NCI-H446 treated with DMSO at 0.1 percent for 48 hours (cell line): ENCODE measurements at places on chromosomes 7 and 10.

- no peak for DNase-seq
Measured at GRCh38 chr7:98418636-98419315, 17.9 kb upstream of the BAIAP2L1 start.

DNA sequence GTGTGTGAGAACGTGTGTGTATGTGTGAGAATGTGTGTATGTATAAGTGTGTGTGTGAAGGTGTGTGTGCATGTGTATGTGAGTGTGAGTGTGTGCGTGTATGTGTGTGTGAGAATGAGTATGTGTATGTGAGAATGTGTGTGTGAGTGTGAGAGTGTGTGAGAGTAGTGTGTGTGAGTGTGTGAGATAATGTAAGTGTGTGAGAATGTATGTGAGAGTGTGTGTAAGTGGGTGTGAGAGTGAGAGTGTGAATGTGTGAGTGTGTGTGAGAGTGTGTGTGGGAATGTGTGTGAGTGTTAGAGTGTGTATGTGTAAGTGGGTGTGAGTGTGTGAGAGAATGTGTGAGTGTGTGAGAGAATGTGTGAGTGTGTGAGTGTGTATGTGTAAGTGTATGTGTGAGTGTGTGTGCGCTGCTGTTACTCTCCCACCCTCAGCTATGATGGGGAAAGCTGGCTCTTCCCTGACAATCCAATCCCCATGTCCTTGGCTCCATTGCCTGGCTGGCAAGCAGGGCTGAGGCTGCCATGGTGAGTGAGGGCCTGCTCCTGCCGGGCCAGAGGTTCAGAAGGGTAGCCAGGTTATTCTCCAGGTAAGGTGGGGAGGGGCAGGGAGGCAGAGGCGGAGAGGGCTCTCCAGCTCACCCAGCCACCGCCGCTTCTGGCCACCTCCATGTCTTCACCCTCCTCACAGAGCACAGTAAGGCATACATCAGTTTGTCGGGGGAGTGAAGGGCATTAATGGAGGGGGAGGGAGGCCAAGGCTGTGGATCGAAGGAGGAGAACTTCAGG, 72.6 kb upstream of the PCBD1 start:
- DNase-seq: no peak

DNA sequence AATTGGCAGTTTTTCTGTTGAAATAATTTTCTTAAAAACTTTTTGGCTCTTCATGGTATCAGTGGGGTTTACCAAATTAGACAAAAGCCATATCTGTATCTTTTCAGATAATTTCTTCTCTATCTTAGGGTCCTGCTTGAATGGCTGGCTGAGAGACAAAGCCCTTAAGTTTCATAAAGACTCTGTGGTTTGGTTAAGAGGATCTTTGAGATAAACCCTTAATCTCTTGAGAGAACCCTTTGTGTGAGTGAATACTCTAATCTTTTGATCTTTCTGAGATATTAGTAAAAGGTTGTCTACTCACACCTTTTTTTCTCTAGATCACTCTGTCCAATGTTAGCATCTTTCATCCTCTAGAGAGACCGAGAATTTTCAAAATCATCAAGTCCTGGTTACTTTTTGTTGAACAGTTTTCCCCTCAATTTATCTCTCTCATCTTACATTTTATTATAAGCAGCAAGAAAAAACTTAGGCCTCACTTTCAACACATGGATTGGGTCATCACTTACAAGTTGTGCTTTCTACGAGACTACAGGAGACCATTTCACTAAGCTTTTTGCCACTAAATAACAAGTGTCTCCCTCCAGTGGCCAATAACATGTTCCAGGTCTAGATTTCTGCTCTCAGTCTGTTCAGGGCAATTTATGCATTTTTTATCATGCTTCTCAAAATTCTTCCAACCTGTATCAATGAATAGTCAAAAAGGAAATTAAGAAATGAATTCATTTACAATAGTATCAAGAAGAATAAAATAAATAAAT, 28.4 kb downstream of the DNAJC9 start:
- no peak for DNase-seq

GRCh38 chr7:73567846-73568685, 10.3 kb downstream of the TBL2 start:
- DNase-seq: no peak

DNA sequence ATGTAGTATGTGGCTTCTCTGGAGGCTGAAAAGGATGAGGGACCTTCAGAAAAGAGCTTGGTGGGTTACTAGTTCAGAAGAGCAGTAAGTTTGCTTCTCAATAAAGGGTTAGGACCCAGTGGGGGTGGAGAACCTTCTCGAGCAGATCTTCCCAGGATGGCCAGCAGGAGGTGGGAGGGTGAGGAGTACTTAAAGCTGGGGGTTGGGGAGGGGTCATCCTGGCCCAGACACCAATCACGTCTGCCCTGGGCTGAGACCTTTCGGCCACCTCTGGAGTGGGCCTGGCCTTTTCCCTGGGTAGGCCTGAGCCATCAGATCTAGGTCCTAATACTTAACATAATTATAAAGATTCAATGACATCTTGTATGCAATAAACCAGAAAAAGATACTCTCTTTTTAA, 149.0 kb upstream of the TCF7L2 start:
- DNase-seq: no peak

GRCh38 chr10:67668448-67668847, 27.5 kb downstream of the CTNNA3 start:
- DNase-seq: no peak

DNA sequence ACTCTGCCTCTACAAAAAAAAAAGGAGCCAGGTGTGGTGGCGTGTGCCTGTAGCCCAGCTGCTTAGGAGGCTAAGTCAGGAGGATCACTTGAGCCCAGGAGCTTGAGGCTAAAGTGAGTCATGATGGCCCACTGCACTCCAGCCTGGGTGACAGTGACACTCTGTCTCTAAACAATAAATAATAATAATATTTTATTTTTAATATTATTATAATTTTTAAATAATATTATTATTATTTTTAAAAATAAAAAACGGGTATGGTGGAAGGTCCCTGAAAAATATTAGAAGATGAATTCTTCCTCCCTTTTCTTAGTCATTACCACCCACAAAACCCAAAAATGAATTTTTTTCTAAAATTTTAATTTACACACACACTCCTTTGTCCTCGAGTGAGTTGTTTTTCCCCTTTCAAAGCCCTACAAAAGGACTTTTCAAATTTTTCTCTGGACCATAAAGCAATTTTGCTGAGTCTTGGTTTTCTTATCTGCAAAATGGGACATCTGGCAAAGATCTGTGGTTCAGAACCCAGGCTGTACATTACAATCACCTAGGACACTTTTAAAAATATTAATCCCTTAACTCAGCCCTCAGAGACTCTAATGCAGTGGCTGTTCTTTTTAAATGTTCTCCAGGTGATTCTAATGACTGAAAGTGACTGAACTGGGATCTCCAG, 174.0 kb upstream of the NEBL start:
- DNase-seq: no peak

- no peak for DNase-seq
Measured at GRCh38 chr7:117829450-117830117, 43.7 kb downstream of the CTTNBP2 start.

GRCh38 chr7:144579687-144580086, 176.2 kb upstream of the NOBOX start:
- no peak for DNase-seq
